ENCODE measurements at places on chromosomes 3 and 15.

DNA sequence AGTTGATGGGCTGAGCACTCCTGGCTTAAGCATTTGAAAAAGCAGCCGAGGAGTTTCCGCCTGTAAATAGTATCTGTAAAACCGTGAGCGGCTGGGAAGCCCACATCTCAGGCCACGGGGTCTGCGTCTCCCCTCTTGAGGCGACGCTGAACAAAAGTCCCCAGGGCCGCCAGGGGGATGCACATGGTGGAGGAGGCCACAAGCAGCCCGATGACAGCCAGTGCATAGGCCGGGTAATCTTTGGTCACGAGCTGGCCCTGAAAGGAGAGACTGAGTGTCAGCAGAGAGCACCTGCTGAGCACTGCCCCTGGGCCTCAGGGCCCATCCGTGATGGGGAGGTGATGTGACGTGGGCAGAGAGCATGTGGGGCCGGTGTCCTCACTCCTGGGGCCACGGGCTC is 37.5 kb downstream of the SLC6A20 start:
- no peak for DNase-seq

GRCh38 chr3:48014358-48014757 is 1.9 kb downstream of the MAP4 start:
- DNase-seq, result no peak

- DNase-seq, result peak; percentile 79
Measured at GRCh38 chr3:161567577-161568361, 71.2 kb downstream of the OTOL1 start.

- no peak for DNase-seq
Measured at GRCh38 chr3:74559261-74559660, 55.2 kb downstream of the CNTN3 start.

DNA sequence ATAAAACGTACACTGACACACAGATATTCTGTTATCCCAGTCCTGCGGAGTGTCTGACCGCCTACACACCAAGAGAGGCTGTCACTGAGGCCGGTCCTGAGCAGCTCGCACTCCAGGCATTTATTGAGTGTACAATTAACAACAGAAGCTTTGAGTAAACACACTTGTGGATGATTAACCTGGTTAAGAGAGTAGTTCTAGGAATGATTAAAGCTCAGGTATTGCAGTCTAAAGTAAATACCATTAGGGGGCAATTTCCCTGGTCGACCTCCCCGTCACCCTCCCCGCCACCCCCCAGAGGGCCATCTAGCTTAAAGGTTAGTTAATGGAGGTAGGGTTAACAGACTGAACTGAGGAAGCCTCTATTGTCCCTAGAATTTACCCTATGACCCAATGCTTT is 1278.5 kb downstream of the NSUN3 start:
- DNase-seq, result no peak

DNA sequence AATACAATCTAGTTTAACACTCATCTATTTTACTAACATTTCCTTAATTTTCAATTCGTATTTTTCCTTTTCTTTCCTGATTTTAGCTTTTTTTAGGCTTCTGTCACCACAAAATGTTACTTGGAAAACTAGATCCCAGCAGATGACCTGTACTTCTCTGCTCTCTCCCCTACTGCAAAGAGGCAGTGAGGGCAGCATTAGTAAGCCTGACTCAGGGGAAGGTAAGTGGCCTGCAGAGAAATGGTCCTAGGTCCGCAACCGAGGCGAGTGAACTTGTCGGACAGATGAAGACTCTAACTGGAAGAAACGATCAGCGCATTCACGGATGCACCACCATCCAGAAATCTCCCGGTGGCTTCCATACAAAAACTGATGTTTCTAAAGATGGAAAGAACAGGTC is 20.4 kb downstream of the TMEM43 start:
- no peak for DNase-seq

GRCh38 chr15:38065721-38066345 is 131.4 kb downstream of the TMCO5A start:
- no peak for DNase-seq

GRCh38 chr15:89749951-89750559 is 994 bp downstream of the MESP1 start:
- DNase-seq, result no peak

- DNase-seq, result no peak
Measured at GRCh38 chr15:50219820-50220219, 37.8 kb downstream of the SLC27A2 start.

GRCh38 chr3:191982481-191982880 is 521.5 kb downstream of the PYDC2 start:
- DNase-seq, result no peak

- DNase-seq, result no peak
Measured at GRCh38 chr3:126696701-126697267, 7.3 kb upstream of the CHCHD6 start.

- no peak for DNase-seq
Measured at GRCh38 chr3:126112531-126113237, 28.8 kb upstream of the SLC41A3 start.

Data from fibroblast of skin of scalp (primary cell).